ENCODE measurements at places on chromosomes 2 and 18. TPM values are rescaled to one million over a fixed set of nuclear protein-coding genes. Genes with fewer than 3 reads are reported as not detected.

GRCh38 chr18:59249199-59249774, 24.0 kb downstream of the RAX start:
- no peaks in the 10 kb centered on the region for H3K4me1 ChIP-seq
- no peak overlapping the region for H3K4me3 ChIP-seq
- H3K27ac ChIP-seq: peak overlapping the region; percentile 60
- no peaks in the 10 kb centered on the region for H3K27me3 ChIP-seq

GRCh38 chr2:154589514-154589913, 109.0 kb upstream of the KCNJ3 start:
- H3K27ac ChIP-seq: no peak overlapping the region
- H3K4me1 ChIP-seq: no peaks in the 10 kb centered on the region
- H3K4me3 ChIP-seq: no peak overlapping the region
- no peak for DNase-seq
- no peaks in the 10 kb centered on the region for H3K27me3 ChIP-seq

The FBXO48 gene
- total RNA-seq: 1.2 TPM

DNA sequence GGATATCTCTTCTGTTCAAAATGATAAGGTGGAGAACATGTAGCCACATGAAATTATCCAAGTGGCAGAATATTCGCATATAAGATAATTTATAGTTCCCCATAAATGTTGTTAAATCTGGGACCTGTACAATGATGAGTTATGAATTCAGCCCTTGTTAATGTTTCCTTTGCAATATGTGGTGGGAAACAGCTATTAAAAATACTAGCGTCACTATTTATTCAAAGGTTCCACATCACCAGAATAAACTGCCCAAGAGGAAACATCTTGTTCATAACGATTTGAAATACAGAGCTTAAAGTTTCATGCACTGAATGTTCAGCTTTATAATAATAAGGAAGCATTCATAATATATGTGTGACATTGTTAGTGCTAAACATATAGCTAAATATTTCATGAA, 223.9 kb upstream of the TCF4 start:
- no peaks in the 10 kb centered on the region for H3K27me3 ChIP-seq
- DNase-seq: no peak
- no peaks in the 10 kb centered on the region for H3K4me1 ChIP-seq
- no peak overlapping the region for H3K27ac ChIP-seq
- no peaks in the 10 kb centered on the region for H3K36me3 ChIP-seq
- no peak overlapping the region for H3K4me3 ChIP-seq

The RAB31 gene
- 9.5 TPM for total RNA-seq

The NTSR2 gene
- total RNA-seq: not detected

GRCh38 chr2:186675380-186675779, 18.5 kb upstream of the FAM171B start:
- peaks cover 2% of the 10 kb centered on the region for H3K36me3 ChIP-seq
- DNase-seq: no peak
- H3K4me3 ChIP-seq: no peak overlapping the region
- no peaks in the 10 kb centered on the region for H3K27me3 ChIP-seq
- H3K27ac ChIP-seq: no peak overlapping the region

The HOXD8 gene
- not detected for total RNA-seq

The UGT1A10 gene
- total RNA-seq: 1.0 TPM

DNA sequence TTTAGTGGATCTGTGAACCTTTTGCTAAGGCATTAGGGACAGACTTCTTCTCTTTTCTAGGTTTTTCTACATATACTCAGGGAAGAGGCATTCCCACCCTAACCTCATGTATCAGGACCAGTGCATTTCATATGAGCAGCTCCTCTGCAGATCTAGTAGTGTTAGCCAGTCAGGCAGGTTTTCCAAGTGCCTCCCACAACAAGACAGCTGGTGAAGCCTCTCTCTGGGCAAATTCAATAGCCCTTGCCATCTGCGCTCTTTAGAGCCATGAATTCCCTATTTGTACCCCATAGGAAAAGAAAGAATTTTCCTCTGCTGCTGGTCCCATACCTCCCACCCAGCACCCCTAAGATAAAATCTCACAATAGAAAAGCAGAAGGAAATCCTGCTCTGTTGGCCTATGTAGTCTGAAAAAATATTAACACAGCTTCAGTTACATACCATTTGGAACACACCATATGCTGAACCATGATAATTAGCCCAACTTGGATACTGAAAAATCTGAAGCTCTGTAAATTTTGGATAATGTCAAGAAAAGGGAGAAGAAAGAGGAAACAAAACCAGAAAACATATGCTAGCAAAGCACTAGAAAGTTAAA, 1354.6 kb upstream of the NRXN1 start:
- DNase-seq: no peak
- no peaks in the 10 kb centered on the region for H3K36me3 ChIP-seq
- no peaks in the 10 kb centered on the region for H3K4me1 ChIP-seq
- H3K4me3 ChIP-seq: no peak overlapping the region
- no peaks in the 10 kb centered on the region for H3K27me3 ChIP-seq
- no peak overlapping the region for H3K27ac ChIP-seq

DNA sequence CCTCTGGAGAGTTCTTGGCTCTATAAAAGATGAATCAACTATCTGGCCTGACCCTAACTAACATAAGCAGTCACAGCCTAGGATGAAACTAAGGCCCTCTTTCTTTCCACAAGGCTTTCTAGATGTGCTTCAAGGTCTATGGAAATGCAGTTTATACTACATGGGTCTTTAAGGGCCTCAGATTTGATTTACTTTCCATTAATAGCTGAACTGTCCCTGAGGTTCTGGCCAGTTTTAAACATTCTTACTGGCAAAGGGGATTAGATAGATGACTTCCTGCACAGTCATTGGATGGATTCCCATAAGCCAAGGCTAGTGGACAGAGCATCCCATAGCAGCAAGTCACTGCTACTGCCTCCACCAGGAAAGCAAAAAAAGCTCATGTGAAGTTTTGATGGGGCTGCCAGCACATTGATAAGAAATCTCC, 38.1 kb upstream of the LCLAT1 start:
- DNase-seq: no peak
- no peak overlapping the region for H3K27ac ChIP-seq
- no peaks in the 10 kb centered on the region for H3K36me3 ChIP-seq

DNA sequence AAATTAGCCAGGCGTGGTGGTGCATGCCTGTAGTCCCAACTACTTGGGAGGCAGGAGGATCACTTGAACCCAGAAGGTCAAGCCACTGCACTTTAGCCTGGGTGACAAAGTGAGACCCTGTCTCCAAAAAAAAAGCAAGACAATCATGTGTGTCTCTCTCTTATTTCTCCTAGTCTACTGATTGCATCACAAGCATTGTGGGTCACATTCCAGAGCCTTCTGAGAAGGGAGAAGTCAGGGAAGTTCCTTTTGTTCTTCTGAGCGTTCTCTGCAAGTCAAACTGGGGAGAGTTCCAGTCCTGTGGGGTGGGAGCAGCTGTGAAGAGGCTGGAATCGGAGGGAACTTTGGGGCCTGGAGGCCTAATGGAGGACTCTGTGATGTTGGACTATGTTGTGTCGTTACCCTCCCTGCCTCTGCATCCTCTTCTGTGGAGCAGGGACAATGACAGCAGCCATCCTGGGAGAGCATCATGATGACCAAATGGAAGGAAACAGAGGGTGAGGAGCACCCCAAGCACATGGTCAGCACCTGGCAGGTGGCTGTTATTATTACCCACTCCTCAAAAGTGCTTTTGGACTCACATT, 115.4 kb downstream of the MRO start:
- H3K27ac ChIP-seq: no peak overlapping the region
- H3K27me3 ChIP-seq: no peaks in the 10 kb centered on the region
- no peaks in the 10 kb centered on the region for H3K36me3 ChIP-seq
- no peaks in the 10 kb centered on the region for H3K4me1 ChIP-seq
- H3K4me3 ChIP-seq: no peak overlapping the region

The TRPM8 gene
- total RNA-seq: not detected

- H3K27ac ChIP-seq: no peak overlapping the region
- H3K36me3 ChIP-seq: no peaks in the 10 kb centered on the region
- no peak for DNase-seq
- no peak overlapping the region for H3K4me3 ChIP-seq
Measured at GRCh38 chr2:7913974-7914373, 767.9 kb upstream of the ID2 start.

The NAT8 gene
- total RNA-seq: not detected

The AQP12A gene
- not detected for total RNA-seq

- DNase-seq: no peak
- H3K4me3 ChIP-seq: no peak overlapping the region
- H3K36me3 ChIP-seq: no peaks in the 10 kb centered on the region
- H3K4me1 ChIP-seq: peaks cover 26% of the 10 kb centered on the region
Measured at GRCh38 chr2:112048887-112049286, 6.2 kb upstream of the TMEM87B start.

- no peak overlapping the region for H3K4me3 ChIP-seq
- H3K27me3 ChIP-seq: no peaks in the 10 kb centered on the region
- H3K4me1 ChIP-seq: no peaks in the 10 kb centered on the region
- H3K27ac ChIP-seq: no peak overlapping the region
- no peak for DNase-seq
Measured at GRCh38 chr2:5898667-5899066, 206.5 kb downstream of the SOX11 start.
